ENCODE measurements at places on chromosomes 5 and 9.

- peak; percentile 45 for DNase-seq
Measured at GRCh38 chr9:86126998-86127972, 27.9 kb upstream of the GOLM1 start.

DNA sequence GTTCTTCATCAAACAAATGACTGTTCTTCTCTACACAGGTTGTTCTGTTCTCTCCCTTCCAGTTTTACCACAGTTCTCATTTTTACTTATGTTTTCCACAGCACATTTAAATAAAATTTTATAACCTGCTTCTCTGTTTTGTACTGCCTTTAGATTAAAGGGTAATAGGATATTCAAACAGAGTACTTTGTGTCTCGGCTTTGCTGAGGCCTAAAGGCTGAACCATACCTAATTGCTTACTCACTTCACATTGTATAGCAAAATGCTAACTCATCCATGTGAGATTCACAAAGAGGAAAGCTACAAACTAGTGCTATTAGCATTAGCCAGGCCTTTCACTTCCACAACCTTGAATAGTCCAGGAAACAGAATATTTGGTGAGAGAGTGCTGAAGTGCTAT, 200.3 kb downstream of the TRPM3 start:
- no peak for DNase-seq

DNA sequence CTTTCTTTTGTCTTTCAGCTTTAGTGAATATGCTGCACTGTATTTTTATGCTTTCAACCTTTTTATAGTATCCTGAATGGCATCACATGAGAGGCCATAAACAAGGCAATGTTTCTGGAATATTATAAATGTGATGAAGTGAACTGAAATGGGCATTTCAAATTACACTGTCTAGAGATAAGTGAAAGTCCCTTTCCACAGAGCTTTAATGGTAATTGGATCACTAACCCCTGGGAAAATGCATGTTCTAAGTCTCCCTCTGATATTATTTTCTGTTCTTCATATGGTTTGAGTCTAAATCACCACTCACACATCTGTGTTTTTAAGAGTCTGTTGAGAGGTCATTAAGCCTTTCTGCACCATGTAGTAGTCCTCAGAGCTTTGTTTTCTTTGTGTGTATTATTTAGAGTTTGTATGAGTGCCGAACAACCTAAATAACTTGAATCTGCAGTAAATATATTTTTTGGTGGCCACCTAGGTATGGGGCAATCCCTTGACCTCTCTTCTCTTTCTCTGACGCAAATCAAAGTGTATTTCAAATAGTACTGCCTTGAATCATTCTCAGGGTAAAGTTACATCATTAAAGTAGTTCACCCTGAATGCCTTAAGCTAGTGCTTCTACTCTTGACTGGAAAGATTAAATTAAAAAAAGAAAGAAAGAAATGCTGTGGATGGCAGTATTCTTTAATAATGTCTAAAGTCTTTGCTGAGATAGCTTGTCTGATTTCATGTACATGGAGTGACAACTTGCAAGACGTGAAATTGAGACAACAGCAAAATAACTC, 1931.0 kb upstream of the CDH6 start:
- no peak for DNase-seq

GRCh38 chr9:113535756-113536155, 72.2 kb downstream of the RGS3 start:
- no peak for DNase-seq

- DNase-seq, result no peak
Measured at GRCh38 chr5:68002836-68003235, 212.7 kb upstream of the PIK3R1 start.

GRCh38 chr5:159092972-159093371, 6.7 kb downstream of the EBF1 start:
- DNase-seq, result no peak

- DNase-seq, result no peak
Measured at GRCh38 chr5:75856056-75856455, 138.8 kb upstream of the POC5 start.

DNA sequence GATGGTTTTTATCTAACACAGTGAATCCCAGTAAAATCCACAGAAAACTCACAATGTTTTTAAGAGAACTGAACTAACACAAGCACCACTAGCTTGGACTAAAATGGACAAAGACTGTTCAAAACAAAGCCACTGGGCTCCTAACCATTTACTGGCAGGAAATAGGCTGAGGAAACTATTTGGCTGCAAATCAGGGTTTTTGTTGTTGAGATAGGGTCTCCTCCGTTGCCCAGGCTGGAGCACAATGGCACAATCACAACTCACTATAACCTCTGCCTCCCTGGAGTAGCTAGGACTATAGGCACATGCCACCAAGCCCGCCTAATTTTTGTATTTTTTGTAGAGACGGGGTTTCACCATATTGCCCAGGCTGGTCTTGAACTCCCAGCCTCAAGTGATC, 99.7 kb downstream of the THBS4 start:
- no peak for DNase-seq

DNA sequence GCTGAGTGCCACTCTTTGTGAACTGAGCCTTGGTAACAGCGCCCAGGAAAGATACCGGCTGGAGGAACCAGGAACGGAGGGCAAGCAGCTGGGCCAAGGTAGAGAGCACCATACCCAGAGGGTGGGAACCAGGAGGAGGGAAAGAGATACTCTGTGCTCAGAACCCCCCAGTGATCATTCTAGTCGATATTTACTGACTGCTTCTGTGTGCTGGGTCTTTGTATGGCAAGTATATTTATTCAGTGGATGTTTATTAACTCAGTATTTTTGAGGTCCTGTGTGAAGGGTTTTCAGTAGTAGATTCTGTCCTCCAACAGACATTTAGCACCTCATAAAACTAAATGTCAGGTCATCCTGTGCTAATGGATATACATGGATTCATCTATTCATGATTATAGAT, 62.3 kb upstream of the RARS1 start:
- no peak for DNase-seq

DNA sequence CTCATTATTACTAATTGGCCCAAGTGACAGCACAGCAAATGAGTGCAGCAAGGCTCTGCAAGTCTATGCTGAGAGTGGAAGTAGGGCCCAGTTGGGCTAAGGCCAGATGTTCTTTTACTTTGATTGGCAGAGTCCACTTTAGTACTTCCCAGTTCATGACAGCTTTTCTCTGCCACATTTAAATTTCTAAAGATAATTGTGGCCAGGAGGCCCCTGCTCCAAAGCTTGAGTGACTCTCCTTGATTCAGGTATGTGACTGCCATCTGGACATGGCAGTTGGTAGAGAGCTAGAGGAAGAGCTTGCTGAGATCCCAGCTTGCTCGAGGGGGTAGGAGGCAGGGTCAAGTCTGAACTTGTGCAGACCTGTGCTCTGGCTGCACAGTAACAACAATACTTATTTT, 154.1 kb downstream of the CARTPT start:
- no peak for DNase-seq

GRCh38 chr5:135604056-135604455, 25.3 kb upstream of the CXCL14 start:
- no peak for DNase-seq

- no peak for DNase-seq
Measured at GRCh38 chr9:15231788-15232635, 75.0 kb downstream of the TTC39B start.

GRCh38 chr5:167822241-167822640, 469.2 kb upstream of the WWC1 start:
- DNase-seq, result no peak

DNA sequence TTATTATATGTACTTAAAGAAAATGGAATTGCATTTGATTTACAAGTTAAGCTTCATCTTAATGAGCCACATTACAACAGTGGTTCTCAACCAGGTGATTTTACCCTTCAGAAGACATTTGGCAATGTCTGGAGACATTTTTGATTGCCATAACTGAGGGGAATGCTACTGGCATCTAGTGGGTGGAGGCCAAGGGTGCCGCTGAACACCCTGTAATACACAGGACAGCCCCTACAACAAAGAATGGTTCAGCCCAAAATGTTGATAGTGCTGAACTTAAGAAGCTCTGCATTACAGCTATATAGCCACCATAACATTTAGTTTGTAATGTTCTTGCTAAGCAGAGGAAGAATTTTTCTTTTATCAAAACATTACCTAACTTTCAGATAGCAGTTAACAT, 103.1 kb downstream of the PAM start:
- DNase-seq, result no peak

GRCh38 chr5:106680330-106680729, 990.4 kb downstream of the EFNA5 start:
- DNase-seq, result no peak

- DNase-seq, result no peak
Measured at GRCh38 chr5:96595300-96596090, 66.7 kb upstream of the CAST start.

DNA sequence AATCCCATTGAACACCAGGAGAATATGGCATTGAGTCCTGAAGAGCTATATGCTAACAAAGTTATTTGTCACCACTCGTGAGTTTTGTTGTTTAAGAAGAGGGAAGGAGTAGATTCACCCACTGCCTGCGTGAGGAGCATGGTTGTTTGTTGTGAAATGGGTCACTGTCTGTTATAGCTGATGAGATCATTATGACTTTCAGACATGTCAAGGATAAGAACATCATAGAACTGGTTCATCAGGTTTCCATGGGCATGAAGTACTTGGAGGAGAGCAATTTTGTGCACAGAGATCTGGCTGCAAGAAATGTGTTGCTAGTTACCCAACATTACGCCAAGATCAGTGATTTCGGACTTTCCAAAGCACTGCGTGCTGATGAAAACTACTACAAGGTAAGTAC, 76.9 kb downstream of the SYK start:
- no peak for DNase-seq

- no peak for DNase-seq
Measured at GRCh38 chr5:176550275-176550831, 1.2 kb downstream of the CDHR2 start.

DNA sequence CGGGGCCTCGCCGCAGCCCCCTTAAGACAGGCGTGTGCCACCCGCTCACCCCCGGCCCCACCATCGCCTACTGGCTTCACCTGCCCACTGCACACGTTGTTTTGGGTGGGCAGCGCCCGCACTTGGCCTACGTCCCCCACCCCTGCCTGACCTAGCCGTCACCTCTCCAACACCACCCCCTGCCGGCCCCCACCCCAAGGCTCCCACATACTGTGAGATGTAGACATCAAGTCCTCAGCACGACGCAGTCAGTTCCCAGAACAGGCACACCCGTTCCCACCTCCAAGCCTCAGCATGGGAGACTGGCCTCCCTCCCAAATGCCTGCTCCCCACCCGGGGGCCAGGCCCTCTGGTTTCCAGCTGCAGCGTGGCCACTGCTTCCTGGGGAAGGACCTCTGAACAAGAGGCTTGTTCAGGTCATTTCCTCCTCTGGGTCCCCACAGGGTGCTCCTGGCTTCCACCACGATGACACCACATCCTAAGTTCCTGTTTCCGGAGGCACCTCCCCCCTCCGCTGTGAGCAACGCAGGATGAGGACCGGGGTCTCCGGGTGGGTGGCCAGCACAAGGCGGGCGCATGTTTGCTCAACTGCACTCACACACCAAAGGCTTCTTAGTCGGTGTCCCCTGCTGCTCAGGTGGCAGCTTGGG, 11.3 kb downstream of the DBN1 start:
- no peak for DNase-seq

GRCh38 chr5:147140558-147140957, 94.3 kb upstream of the STK32A start:
- DNase-seq, result no peak

DNA sequence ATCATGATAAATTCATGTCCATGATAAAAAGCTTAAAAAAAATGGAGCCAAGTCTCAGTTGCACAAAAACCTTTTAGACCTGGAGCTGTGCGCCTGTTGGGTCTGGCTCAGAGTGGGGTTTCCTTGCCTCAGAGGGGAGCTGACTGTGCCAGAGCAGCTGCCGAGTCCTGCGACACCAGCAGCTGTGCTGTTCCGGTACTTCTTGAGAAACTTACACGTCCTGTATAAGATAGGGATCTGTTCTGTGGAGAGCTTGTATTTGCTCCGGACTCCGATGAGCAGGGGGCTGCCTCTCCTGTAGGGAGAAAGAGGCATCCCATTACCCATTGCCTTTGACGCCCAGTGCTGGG, 28.6 kb downstream of the GFPT2 start:
- no peak for DNase-seq

DNA sequence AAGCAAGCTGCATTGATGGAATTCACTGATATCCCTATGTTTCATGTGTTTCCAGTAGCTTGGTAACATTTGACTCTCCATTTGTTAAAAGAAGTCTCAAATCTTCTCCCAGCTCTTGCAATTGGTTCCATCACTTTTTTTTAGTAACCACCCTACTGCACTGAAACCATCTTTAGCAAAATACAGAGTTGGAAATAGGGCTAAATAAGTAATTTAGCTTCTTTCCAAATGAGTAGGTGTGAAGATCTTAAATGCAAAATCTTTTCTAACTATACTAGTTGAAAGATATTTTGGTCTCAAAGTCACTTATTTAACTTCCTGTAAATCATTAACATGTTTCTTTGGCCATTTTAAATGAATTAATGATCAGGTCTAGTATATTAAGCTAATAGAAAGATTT, 138.1 kb downstream of the DIRAS2 start:
- DNase-seq, result no peak

GRCh38 chr9:137492464-137493363, 33.6 kb upstream of the NSMF start:
- DNase-seq, result no peak

- DNase-seq, result no peak
Measured at GRCh38 chr5:178069909-178070308, 43.4 kb upstream of the N4BP3 start.

DNA sequence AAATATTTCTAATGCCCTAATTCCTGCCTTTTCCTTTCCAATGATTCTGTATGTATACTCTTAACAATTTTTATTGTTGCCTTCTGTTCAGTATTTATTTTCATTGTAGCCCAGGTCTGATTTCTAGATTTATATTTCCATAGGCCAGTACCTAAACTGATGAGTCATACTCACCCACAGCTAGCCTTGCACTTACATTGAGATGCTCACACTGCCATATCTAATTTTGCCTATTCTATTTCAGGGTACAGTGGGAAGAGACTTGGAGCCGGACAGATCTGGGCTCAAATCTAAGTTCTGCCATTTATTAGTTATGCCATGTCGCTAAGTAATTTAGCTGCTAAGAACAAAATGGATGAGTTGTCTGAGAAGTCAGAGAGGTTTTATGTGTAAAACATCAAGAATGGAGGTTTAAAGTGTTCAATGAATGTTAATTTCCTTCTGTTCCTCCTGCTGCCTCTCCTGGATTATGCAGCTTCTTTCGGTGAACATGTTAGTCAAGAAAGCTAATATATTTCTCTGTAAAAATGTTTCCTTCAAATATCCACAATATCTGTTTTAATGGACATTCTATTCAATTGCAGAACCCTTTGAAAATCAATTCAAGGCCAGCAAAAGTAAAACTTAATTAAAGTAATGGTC, 62.3 kb upstream of the CDK5RAP2 start:
- DNase-seq, result no peak

GRCh38 chr5:168737066-168737465, 157.9 kb upstream of the PANK3 start:
- DNase-seq, result no peak

- no peak for DNase-seq
Measured at GRCh38 chr5:150413176-150413901, 629 bp upstream of the CD74 start.

DNA sequence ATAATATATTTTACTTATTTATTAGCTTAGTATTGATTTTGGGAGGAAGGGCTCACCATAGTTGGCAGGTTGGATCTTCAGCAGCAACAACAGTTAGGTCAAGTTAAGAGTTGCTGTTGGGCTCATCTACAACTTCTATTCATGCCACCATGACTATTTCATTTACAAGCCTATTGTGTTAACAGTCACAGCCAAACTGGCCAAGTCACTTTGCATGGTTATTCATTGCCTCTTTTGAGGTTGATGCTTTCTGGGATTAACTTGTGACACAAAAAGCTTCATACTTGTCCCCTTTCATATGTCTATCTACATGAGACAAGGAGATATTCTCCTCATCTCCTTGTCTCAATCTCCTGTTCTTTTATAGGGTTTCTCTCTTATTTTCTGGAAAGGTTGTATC, 98.3 kb downstream of the WDR70 start:
- DNase-seq, result no peak

Measured in nucleus accumbens (tissue), 56 donors.